H1 (cell line): ENCODE measurements at places on chromosomes 4 and X.

DNA sequence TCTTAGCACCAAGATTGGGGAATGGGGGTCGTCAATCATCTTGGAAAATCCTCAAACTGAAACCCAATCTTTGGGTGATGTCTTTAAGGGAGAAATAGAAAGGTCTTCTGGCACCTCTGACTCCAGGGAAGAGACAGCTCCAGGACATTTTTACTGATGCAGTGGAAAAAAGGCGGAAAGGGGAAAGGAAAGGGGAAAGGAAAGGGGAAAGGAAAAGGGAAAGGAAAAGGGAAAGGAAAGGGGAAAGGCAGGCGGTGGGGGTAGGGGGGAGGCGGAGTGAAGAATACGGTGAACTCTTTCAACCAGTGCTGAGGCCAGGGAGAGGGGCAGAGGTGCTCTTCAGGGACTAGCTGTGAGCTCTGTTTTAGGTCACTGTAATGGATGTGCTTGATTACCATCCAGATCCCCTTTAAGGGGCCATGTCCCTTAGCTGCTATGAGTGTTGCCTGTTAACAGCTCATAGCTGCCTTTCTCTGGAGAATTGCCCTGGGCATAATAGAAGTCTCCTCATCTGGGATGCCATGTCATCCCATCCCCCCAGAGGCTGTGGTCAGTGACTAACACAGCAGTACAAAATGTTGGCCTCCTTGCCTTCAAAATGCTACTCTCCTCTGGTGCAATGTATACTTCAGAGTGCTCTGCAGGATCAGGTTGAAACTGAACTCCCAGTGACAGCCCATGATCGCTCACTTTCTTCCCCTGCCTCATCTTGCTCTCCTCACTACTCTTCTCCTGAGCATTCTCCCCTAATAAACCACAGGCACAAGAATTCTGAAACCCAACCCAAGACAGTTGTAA is 92.4 kb upstream of the AP1S2 start:
- DNase-seq = no peak

GRCh38 chr4:132097041-132097440 is 1052.1 kb upstream of the PCDH10 start:
- no peak for DNase-seq

DNA sequence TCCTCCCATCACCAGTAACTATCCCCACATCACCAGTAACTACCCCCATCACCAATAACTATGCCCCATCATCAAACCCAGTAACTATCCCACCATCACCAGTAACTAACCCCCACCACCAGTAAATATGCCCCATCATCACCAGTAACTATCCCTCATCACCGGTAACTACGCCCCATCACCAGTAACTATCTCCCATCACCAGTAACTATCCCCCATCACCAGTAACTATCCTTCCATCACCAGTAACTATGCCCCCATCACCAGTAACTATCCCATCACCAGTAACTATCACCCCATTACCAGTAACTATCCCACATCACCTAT is 2.9 kb downstream of the ASMTL start:
- DNase-seq = no peak

GRCh38 chrX:72202792-72203401 is 21.3 kb downstream of the PIN4 start:
- DNase-seq = no peak

DNA sequence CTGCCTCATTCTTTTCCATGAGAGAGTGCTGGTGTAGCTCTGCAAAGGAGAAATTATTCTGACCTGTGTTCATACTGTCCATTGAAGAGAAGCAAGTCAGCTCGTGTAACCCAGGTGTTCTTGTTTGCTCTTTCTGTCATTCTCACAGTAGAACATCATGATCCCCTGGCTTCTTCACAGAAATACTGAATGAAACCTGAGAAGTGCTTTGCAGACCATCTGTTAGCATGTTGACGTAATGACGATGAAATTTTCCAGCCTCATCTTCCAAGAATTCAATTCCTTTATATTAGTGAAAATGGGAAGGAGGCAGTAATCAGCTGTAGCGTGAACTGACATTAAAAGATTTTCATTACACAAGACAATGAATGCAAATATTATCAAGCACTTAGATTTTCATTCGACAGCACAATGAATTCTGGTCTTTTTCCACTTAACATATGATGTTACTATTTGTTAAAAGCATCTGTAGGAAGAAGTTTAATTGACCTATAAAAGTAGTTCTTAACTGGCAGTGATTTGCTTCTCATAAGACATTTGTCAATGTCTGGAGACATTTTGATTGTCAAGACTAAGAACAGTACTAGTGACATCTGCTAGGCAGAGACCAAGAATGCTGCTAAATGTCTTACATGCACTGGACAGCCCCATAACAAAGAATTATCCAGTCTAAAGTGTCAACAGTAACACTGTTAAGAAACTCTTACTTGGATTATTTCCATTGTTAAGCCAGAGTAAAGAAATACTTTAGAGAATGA is 246.3 kb downstream of the BANK1 start:
- DNase-seq = no peak
